ENCODE measurements at places on chromosomes 4 and X.

- DNase-seq, result no peak
Measured at GRCh38 chr4:29588617-29589016, 1131.6 kb upstream of the PCDH7 start.

- no peak for DNase-seq
Measured at GRCh38 chrX:8782595-8782994, 18.6 kb downstream of the FAM9A start.

DNA sequence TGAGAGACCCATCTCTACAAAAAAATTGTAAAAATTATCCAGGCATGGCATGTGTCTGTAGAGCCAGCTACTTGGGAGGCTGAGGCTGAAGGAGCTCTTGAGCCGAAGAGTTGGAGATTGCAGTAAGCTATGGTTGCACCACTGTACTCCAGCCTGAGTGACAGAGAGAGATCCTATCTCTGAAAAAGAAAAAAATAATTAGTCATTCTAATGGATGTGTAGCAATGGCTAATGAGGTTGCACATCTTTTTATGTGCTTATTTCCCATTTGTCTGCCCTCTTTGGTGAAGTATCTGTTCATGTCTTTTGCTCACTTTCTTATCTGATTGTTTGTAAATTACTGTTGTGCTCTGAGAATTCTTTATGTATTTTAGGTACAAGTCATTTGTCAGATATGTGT, 19.0 kb upstream of the MAML3 start:
- DNase-seq, result no peak

GRCh38 chr4:24768604-24769003, 26.8 kb upstream of the SOD3 start:
- DNase-seq, result no peak

- DNase-seq, result no peak
Measured at GRCh38 chr4:116073051-116073450, 959.6 kb upstream of the NDST4 start.

- DNase-seq, result no peak
Measured at GRCh38 chrX:105837232-105837631, 14.9 kb downstream of the NRK start.

DNA sequence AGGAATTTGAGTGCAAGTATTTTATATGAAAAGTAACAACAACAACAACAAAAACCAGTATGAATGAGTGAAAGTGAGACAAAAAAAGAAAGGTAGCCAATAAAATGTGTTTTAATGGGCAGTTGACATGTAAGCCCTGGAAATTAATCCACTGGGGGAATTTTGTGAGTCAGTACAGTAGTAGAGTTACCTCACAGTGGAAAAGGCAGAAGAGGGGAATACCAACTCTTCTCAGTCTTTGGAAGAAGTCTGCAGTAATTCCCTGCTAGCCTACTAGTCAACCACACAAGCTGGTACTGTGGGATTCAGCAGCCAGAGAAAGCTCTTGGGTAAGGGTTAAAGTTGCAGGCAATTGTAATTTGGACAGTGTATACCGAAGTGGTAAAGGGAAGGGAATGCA, 76.3 kb upstream of the IL15 start:
- no peak for DNase-seq
